ENCODE measurements at places on chromosomes 6 and 20. TPM values are rescaled to one million over a fixed set of nuclear protein-coding genes. Genes with fewer than 3 reads are reported as not detected.

DNA sequence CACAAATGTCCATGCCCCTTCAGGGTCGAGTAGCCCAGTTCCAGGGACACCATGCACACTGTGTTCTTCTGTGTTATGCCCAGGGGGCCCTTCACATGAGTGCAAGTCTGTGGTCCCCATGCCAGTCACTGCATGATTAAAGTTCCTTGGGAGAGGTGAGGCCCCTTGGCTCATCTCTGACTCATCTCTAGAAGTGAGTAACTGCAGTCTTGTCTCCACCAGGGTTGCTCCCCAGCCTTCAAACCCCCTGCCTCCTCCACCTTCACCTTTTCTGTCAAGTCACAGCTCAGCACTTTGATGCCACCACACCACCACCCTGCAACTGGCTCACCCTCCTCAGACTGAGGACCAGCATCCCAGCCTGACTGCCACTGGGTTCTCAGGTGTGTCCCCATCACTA, 161.7 kb downstream of the UNC5CL start:
- H3K4me1 ChIP-seq, result no peaks in the 10 kb centered on the region
- peaks cover 8% of the 10 kb centered on the region for H3K36me3 ChIP-seq
- H3K4me3 ChIP-seq, result no peak overlapping the region
- no peaks in the 10 kb centered on the region for H3K27me3 ChIP-seq

- H3K27me3 ChIP-seq, result no peaks in the 10 kb centered on the region
- no peaks in the 10 kb centered on the region for H3K4me1 ChIP-seq
- H3K4me3 ChIP-seq, result no peak overlapping the region
- DNase-seq, result no peak
- H3K27ac ChIP-seq, result no peak overlapping the region
- H3K36me3 ChIP-seq, result no peaks in the 10 kb centered on the region
These were observed 177.7 kb upstream of the CDYL start for GRCh38 chr6:4598384-4598995.

DNA sequence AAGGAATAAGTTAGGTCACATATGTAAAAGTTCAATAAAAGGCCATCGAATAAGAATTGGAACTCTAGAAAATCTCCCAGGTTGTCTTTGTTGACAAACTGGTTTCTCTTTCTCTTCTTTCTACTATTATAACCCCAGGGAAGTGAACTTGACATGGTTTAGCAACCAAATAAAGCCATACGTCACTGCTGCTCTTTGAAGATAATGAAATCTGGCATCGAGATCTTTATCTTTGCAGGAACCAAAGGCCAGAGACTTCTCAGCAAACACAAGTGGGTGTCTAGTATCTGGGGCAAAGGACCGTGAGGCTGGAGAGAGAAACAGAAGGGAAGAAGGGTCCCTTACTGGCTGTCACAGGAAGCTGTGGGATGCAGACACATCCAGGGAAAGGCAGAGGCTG, 286.7 kb upstream of the CDYL start:
- no peak for DNase-seq
- H3K4me3 ChIP-seq, result no peak overlapping the region
- no peak overlapping the region for H3K27ac ChIP-seq
- peaks cover 27% of the 10 kb centered on the region for H3K36me3 ChIP-seq
- H3K27me3 ChIP-seq, result no peaks in the 10 kb centered on the region
- H3K4me1 ChIP-seq, result peaks cover 7% of the 10 kb centered on the region

DNA sequence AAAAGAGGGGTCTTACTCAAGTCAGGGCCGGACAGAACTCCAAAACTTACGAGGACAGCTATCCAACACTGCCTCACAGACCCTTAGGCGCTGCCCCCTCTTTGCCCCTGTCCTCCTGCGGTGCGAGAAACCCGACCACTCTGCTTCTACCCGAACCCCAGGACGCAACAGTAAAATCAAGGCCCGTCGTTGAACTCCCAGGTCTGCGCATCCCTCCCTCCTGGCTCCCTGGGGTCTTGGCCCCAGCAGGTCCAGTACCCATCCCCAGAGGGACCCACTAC, 6.4 kb downstream of the OLIG3 start:
- H3K27ac ChIP-seq, result no peak overlapping the region
- H3K36me3 ChIP-seq, result no peaks in the 10 kb centered on the region
- H3K4me3 ChIP-seq, result peak overlapping the region; percentile 60
- no peak for DNase-seq

DNA sequence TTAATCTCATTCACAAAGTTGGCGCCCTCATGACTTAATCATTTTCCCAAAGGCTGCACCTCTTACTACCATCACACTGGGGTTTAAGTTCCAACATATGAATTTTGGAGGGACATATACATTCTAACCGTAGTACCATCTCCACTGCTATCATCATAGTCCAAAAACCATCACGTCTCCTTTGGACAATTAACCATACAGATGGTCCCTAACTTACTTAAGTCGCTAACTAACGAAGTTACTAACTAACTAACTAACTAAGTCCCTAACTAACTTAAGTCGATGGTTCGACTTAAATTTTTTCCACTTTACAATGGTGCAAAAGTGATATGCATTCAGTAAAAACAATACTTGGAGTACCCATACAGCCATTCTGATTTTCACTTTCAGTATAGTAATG, 24.0 kb upstream of the TBC1D22B start:
- no peaks in the 10 kb centered on the region for H3K4me1 ChIP-seq
- H3K27ac ChIP-seq, result no peak overlapping the region
- H3K27me3 ChIP-seq, result no peaks in the 10 kb centered on the region

- peak; percentile 24 for DNase-seq
- no peak overlapping the region for H3K27ac ChIP-seq
- no peaks in the 10 kb centered on the region for H3K4me1 ChIP-seq
These were observed 129.3 kb downstream of the DTNBP1 start for GRCh38 chr6:15533379-15534026.

- H3K4me1 ChIP-seq, result peaks cover 13% of the 10 kb centered on the region
- H3K27ac ChIP-seq, result no peak overlapping the region
- peak; percentile 34 for DNase-seq
- H3K27me3 ChIP-seq, result no peaks in the 10 kb centered on the region
These were observed 1.9 kb downstream of the PTK7 start for GRCh38 chr6:43077981-43078511.

- H3K36me3 ChIP-seq, result no peaks in the 10 kb centered on the region
- H3K27ac ChIP-seq, result no peak overlapping the region
- no peaks in the 10 kb centered on the region for H3K27me3 ChIP-seq
- no peak overlapping the region for H3K4me3 ChIP-seq
- H3K4me1 ChIP-seq, result no peaks in the 10 kb centered on the region
These were observed 6.7 kb upstream of the C2 start for GRCh38 chr6:31920811-31921210.

DNA sequence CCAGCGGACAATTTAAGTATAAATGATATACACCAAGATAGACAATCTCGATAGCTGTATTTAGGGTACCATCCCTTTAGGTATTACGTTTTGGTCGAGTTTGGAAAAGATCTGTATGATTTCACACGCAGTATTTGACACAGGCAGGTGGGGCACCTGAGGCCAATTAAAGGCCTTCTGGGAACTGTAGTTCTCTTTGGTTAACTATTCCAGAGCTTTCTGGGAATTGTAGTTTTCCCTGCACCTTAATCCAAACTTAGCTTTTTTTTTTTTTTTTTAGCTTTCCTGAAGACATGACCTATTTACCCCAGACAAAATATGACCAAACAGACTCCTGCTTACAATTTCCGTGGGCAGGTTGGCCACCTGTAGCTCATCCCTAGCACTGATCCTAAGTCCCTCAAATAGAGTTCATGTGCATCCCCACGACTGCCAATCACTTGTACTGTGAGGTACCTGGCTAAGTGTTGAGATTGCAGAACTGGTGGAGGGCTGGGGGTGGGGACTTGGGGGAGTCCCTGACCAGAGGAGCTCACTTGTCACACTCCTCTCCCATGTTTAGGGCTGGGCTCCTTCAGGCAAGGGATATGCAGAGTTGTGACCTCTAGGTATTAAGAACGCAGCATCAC, 999 bp upstream of the EHMT2 start:
- H3K4me1 ChIP-seq, result no peaks in the 10 kb centered on the region
- H3K27ac ChIP-seq, result no peak overlapping the region
- peak overlapping the region; percentile 99 for H3K4me3 ChIP-seq
- DNase-seq, result peak; percentile 54
- peaks cover 41% of the 10 kb centered on the region for H3K36me3 ChIP-seq

DNA sequence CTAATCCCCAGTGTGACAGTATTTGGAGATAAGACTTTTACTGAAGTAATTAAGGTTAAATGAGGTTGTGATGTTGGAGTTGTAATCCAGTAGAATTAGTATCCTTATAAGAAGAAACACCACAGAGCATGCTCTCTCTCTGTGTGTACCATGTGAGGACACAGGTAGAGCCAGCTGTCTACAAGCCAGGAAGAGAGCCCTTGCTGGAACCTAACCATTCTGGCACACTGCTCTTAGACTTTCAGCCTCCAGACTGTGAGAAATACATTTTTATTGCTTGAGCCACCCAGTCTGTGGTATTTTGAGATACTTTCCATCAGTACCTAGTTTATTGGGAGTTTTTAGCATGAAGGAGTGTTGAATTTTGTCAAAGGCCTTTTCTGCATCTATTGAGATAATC, 110.2 kb downstream of the PHF3 start:
- no peak for DNase-seq
- no peaks in the 10 kb centered on the region for H3K36me3 ChIP-seq
- no peaks in the 10 kb centered on the region for H3K27me3 ChIP-seq
- no peak overlapping the region for H3K4me3 ChIP-seq

DNA sequence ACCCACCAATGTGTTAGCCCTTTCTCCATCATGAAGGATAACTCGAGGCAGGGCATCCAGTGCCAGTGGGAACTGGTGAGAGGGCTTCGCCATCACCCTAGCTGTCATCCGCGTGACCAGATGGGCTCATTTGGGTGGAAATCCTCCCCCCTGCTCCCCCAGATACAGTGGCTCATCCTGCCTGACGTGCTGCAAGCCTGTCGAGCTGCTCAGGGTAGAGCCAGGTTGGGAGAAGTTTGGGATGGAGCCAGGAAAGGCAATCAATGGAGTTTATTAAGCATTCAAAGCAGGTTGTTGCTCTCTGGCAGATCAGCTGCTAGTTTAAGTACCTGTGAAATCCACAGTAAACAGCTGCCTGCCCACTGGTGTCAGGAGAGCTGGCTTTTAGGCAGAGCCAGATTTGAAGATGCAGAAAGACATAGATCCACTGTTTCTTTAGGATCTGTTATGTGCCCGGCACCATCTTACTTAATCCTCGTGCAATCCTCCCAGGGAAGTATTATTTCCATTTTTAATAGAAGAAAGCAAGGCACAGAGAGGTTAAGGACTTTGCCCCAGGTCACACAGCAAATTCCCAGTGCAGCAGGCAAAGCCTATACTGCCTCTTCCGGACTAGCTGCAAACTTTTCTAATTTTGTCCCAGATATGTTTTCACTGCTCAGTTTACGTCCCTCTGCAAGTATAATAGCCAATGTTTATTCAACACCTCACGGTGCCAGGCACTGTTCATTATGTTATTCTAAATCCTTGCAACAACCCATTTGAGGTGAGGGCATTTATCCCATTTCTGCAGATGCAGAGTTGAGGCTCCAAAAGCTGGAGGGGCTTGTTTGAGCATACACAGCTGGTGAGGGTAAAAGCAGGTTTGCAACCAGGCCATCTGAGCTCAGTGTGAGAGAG, 54.1 kb upstream of the KCNG1 start:
- no peaks in the 10 kb centered on the region for H3K27me3 ChIP-seq
- H3K4me1 ChIP-seq, result no peaks in the 10 kb centered on the region
- H3K4me3 ChIP-seq, result no peak overlapping the region
- no peak for DNase-seq
- no peak overlapping the region for H3K27ac ChIP-seq

GRCh38 chr20:32010666-32011065, 428 bp downstream of the CCM2L start:
- DNase-seq, result peak; percentile 71
- H3K4me3 ChIP-seq, result peak overlapping the region; percentile 65
- no peak overlapping the region for H3K27ac ChIP-seq
- H3K36me3 ChIP-seq, result no peaks in the 10 kb centered on the region
- no peaks in the 10 kb centered on the region for H3K4me1 ChIP-seq

DNA sequence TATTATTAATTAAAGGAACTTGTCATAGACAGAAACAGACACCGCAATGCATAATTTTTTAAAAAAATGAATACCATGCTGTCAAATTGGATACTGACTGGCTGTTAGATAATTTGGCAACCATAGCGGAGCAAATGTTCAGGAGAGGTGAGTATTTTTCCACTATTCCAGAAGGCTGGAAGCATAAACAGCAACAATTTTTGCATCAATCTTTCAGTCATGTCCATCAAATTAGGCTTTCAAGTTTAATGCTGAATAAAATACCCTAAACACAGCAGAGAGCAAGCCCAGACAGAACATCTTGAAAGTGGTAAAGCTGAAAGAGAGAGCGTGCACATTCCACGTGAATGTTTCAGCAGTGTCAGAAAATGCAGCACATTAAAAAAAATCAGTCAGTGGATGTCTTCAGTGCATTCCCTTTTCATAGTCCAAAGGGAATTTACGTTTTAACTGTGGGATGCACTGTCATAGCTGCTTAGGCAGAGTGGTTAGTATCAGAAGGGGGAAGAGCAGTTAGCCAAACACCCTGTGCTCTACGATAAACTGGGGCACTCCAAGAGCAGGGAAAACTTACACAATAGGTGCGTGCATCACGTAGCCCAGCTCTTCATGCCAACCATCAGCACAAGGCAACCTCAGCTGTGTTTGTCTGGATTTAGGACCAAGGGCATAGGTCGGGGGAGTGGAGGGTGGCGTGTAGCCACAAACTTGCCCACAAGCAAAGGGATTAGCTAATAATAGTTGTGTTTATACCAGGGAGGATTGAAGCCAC, 116.2 kb upstream of the STMND1 start:
- H3K36me3 ChIP-seq, result peaks cover 9% of the 10 kb centered on the region
- no peak for DNase-seq
- no peak overlapping the region for H3K27ac ChIP-seq
- no peak overlapping the region for H3K4me3 ChIP-seq
- no peaks in the 10 kb centered on the region for H3K27me3 ChIP-seq

GRCh38 chr6:130928158-130928912, 101.1 kb downstream of the SMLR1 start:
- H3K27me3 ChIP-seq, result no peaks in the 10 kb centered on the region
- DNase-seq, result no peak
- H3K36me3 ChIP-seq, result peaks cover 16% of the 10 kb centered on the region
- H3K4me1 ChIP-seq, result no peaks in the 10 kb centered on the region
- H3K4me3 ChIP-seq, result no peak overlapping the region

GRCh38 chr6:111480988-111481822, 1.8 kb downstream of the REV3L start:
- peak overlapping the region; percentile 96 for H3K4me3 ChIP-seq
- H3K27me3 ChIP-seq, result peaks cover 25% of the 10 kb centered on the region
- no peaks in the 10 kb centered on the region for H3K4me1 ChIP-seq
- DNase-seq, result no peak

The GGTLC1 gene
- total RNA-seq, result not detected

The RBPJL gene
- not detected for total RNA-seq

The TOX2 gene
- total RNA-seq, result 1.7 TPM

The TP53TG5 gene
- total RNA-seq, result not detected

Measured in H9 (cell line).